ENCODE measurements at places on chromosomes 4 and X.

- no peak for DNase-seq
These were observed 238.2 kb downstream of the MGST2 start for GRCh38 chr4:139903845-139904244.

DNA sequence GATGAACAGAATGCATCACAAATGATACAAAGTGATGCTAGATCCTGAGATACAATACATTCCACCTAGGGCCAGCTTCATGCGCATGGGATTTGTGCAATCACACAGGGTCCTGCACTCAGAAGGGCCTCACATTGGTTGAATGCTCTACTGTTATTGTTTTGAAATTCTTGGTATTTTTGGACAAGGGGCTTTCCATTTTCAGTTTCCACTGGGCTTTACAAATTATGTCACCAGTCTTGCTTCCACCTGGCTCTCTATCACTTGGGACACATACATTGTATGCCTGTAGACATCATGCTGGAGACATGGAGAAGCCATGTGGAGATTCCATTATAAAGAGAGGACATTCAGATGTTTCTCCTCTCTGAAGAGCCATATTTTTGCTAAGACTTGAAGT, 155.8 kb downstream of the NAA11 start:
- DNase-seq = no peak

DNA sequence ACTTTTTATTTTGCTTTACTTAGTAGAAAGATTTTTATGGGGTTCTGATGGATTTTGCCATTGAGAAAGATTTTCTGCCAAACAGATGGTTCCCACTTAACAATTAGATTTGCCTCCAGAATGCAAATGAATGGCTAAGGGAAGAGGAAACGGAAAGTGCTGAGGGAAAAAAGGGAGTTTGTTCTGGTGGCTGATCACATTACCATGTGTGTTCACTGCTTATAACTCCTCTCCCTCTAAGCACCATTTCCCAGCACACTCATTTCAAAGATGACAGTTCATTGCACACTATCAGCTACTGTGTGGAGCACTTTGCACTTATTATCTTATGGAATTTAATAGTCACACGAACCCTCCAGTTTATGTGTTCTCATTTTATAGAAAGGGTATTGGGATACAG, 68.0 kb upstream of the GRID2 start:
- DNase-seq = no peak

- DNase-seq = no peak
These were observed 7.2 kb downstream of the IRAK1 start for GRCh38 chrX:154012336-154012991.

DNA sequence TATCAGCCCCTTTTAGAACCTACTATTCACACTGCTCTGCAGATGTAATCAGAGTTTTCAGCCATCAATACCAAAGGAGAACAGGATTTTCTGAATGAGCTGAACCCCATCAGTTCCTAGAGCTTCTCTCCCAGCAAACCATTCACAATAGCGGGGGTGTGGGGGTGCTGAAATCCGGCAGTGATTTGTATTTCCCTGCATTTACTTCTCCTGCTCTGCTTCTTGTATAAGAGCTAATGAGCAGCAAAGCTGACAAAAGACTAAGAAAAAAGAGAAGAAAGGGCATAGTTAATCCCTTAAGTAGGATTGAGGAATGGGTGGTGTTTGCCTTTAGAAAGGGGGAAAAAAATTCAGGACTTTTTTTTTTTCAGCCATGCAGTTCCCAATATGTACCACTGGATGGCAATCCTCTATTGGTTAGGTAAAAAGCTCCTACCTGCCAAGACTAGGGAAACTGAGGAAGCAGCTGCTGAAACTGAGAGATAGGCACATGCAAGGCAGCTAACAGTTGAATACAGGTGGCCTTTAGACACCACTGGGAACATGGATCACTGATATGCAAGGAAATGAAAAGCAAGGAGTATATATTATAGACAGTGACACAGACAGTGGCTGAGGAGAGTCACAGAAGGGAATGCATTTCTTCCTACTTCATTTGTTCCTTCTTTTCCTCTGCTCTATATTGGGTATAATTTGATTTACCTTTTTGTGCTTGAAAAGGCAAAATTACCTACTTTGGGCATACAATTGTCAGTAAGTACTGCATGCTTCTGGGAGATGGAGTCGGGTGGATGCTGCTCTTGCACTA, 217.9 kb downstream of the HS6ST2 start:
- DNase-seq = no peak
